Cortex of kidney (tissue), 1 donor: ENCODE measurements at places on chromosomes 6 and 20.

- DNase-seq, result no peak
These were observed 221.4 kb upstream of the RREB1 start for GRCh38 chr6:6886171-6886885.

- no peak for DNase-seq
These were observed at the start of gene AKAP12 for GRCh38 chr6:151239603-151240035. TSS of gene AKAP12 (plus strand) at chr6:151239967. CDS start at chr6:151240563, 596 bp downstream.

GRCh38 chr6:163716690-163717089 lies 302.2 kb downstream of the QKI start:
- DNase-seq, result no peak

GRCh38 chr6:105372142-105372848 lies 30.6 kb downstream of the PREP start:
- no peak for DNase-seq

DNA sequence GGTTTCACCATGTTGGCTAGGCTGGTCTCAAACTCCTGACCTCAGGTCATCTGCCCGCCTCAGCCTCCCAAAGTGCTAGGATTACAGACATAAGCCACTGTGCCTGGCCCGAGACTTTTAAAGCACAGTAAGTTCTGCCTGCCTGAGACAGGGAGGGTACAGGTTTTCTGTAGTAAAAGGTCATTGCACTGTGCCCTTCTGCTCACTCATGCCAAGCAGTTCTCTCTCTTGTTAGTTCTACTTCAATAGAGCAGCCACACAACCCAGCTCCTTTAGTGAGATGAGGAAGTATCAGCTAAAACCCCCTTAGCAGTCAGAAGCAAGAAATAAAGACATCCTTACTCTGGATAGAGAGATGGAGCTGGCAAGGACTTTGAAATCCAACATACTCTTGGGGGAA lies 52.4 kb upstream of the ARMH2 start:
- DNase-seq, result no peak

- DNase-seq, result no peak
These were observed 130.5 kb downstream of the TTLL2 start for GRCh38 chr6:167455371-167455770.

- DNase-seq, result no peak
These were observed 5.2 kb upstream of the BPIFA2 start for GRCh38 chr20:33162753-33163152.

DNA sequence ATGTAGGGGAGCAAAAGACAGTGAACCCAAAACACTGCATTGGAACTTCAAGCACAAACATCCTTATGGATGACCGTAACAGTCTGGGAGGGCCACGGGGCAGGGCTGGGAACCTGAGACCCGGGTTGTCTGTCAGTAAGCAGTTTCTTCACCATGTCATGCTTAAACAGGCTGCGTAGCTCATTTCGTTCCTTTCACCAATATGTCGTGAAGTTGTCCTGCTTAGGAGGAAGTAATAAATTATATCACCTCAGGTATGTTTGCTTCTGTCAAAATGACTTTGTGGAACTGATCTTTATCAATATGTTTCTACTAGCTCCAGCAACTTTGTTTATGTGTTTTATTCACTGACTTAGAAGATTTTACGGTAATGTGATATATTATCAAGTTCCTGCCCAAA lies 12.4 kb upstream of the MAK start:
- DNase-seq, result no peak

GRCh38 chr6:3957321-3957720 lies 108.1 kb downstream of the FAM50B start:
- no peak for DNase-seq

GRCh38 chr6:159577564-159577963 lies 115.5 kb downstream of the SOD2 start:
- DNase-seq, result no peak

DNA sequence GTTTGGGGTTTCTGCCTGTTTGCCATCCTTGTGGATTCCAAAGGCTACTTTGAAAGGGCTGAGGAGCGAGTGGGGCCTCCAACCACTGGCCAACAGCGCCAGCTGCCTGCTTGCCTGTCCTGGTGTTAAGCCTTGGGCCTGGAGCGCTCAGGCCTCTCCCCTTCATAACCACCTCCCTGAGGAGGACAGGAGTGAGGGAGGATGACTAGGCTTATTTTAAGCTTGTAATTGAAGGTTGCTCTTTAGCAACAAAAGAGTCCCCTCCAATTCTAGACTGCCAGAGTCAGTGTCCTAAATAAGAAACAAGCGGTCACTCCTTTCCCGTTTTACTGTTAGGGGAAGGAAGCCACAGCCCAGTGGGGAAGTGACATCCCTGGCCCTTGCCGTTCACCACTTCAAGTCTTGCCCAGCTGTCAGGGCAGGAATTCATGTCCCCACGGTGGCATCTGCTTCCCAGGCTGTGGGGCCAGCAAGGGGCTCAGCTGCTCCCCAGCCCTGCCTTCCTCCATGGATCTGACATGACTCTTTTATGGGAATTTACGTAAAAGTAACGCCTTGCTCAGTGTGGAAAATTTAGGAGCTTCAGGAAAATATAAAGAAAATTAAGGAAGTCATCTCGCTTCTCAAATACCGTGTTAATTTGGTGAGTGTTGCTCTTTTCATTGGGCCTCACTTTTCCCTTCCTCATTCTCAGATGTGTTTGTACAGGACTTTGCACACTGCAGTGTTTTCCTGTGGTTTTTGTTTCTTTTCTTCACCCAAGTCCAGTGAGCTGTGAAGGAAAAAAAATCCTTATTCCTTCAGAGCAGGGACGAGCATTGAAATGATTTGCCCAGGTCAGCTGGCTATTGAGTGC lies 57.8 kb downstream of the SSR1 start:
- no peak for DNase-seq

DNA sequence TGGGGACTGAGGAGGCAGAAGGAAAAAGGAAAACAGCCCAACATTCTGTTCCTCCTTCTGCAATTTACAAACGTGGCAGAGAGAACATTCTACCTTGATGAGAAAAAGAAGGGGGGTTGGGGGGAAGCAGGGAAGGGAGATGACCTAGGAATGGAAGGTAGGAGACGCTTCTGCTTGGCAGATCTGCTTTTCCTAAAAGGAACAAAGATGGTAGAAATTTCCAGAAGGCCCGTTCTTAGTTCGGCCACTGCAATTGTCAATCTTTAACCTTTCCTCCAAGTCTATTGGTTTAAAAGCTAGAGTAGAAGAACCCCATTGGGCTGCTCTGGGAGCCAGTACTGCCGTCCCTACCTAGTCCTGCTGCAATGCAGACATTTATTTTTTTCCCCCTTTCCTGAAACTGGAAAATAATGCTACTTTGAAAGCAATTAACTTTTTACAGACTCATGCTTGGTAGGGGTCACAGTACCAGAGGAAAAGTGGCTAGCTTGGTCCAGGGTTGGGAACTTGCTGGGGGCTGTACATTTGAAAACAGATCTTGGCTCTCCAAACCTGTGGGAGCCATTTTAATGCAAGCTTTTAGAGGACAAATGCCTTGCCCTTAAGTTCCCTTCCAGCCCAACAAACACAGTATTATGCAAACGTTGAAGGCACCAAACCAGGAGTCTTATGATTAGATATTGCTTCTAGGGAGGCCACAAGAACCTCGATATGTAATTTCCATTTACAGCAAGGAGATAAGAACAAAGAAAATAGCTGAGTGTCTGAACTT lies 2.6 kb downstream of the ZMYND8 start:
- DNase-seq, result no peak

GRCh38 chr6:163773646-163774045 lies 359.1 kb downstream of the QKI start:
- DNase-seq, result no peak

- DNase-seq, result no peak
These were observed 2.3 kb upstream of the SCAND1 start for GRCh38 chr20:35956616-35957015.

DNA sequence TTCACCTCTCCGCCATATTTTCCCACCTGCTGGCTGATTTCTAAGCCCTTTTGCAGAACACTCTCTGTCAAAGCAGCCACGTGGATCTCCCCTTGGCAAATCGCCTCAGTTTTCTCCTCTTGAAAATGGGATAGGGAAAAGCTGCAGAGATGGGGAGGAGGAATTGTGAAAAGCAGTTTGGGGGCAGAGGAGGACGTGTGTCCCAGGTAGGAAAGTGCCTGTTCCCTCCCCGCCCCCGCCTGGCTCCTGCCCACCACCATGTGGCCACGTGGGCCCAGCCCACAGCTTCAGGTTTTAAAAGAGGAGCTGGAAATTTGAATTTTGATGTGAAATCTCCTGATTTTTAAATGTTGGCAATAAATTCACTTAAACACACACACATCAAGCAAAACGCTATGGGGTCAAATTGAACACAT lies 3.6 kb upstream of the CEBPB start:
- DNase-seq, result no peak

- no peak for DNase-seq
These were observed 47.2 kb downstream of the TMEM242 start for GRCh38 chr6:157276134-157276532.

GRCh38 chr6:35063701-35064280 lies 77.3 kb downstream of the TCP11 start:
- no peak for DNase-seq

GRCh38 chr6:144364208-144364720 lies 79.1 kb downstream of the UTRN start:
- no peak for DNase-seq
